Stimulated activated CD8-positive, alpha-beta memory T cell treated with anti-CD3 and anti-CD28 coated beads, Interleukin-12 subunit alpha, Interleukin-12 subunit beta, amount 100 ng/mL, for 4 hours (primary cell): ENCODE measurements at places on chromosomes 7 and 10.

DNA sequence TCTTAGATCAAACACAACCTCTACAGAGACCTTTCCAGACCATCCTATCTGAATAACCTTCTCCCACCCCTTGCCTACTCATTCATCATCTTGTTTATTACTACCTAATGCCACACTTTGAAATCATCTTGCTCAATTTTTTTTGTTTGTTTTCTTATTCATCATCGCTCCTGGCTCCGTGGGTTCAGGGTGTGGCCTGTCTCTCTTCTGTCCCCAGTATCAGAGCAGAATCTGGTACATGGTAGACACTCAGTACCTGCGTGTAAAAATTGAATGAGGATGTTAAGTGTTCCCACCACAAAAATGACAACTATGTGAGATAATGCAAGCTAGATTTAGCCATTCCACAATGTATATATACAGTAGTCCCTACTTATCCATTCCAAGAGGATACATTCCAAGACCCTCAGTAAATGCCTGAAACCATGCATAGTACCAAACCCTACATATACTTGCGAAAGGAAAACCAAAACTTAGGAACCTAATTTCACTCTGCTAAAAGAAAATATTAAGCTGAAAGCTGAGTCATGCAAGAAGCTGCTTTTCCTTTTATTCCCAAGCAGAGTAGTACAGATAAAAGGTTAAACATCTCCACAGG lies 72.1 kb upstream of the SEC61G start:
- DNase-seq, result no peak

GRCh38 chr10:43901302-43901701 lies 252.6 kb upstream of the ZNF32 start:
- no peak for DNase-seq

GRCh38 chr10:5594271-5595049 lies 69.7 kb downstream of the CALML3 start:
- no peak for DNase-seq

GRCh38 chr10:28796606-28797512 lies 119.5 kb downstream of the BAMBI start:
- DNase-seq, result no peak

DNA sequence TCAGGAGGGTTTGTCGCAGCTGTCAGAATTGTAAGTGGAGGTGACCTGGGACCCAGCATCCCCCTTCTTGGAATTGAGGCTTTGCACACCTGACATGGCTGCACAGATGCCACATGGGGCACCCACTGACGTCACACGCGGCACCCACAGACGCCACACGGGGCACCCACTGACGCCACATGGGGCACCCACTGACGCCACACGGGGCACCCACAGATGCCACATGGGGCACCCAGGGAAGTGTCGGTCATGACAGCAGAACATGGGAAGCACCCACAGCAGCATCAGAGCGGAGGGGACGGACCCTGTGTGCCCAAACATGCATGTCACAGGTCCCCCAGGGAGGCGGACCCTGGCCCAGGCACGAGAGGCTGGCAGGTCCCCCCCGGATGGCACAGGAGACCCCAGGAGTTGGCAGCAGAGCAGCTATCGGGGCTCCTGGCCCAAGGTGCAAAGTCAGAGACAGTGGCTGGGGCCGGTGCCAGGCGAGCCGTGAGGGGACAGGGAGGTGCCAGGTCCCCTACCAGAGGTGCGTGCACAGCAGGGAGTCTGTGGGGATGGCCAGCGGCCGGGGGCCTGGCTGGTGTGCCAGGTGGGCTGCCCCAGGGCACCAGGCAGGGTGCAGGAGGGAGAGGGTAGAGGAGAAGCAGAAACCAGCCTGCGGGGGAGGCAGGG lies 21.1 kb downstream of the KNDC1 start:
- DNase-seq, result no peak
